ENCODE measurements at places on chromosomes 13 and 19. TPM values are rescaled to one million over a fixed set of nuclear protein-coding genes. Genes with fewer than 3 reads are reported as not detected.
A peak's percentile ranks its signal among the peaks of the same experiment; 100 is the strongest.

Gene PLK5
- total RNA-seq, result not detected

Gene EDNRB
- total RNA-seq, result 17.8 TPM

DNA sequence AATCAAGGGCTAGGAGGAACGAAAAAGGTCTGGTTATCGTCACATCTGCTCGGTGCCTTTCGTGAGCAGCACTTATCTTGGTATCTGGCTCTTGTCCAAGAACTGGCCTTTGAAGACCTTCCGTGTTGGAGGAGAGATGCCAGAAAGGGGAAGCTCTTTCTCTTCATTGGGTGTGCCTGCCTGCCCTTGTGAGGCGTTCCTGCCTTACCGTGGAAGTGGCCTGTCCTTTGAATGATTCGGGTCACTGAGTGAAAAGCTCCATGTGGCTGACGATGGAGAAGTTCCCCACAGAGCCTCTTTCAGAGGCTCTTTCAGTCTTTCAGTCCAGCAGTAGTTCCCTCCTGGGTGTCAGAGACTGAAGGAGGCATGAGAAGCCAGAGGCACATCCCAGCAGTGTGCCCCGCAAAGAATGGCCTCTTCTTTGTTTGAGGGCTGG lies 121.5 kb upstream of the SLC10A2 start:
- no peak for DNase-seq
- no peak overlapping the region for H3K4me3 ChIP-seq
- H3K27me3 ChIP-seq, result no peaks in the 10 kb centered on the region
- H3K27ac ChIP-seq, result no peak overlapping the region
- H3K4me1 ChIP-seq, result no peaks in the 10 kb centered on the region

Gene KIR2DL4
- total RNA-seq, result not detected

Gene FAM216B
- total RNA-seq, result not detected

Gene NANOS3
- not detected for total RNA-seq

DNA sequence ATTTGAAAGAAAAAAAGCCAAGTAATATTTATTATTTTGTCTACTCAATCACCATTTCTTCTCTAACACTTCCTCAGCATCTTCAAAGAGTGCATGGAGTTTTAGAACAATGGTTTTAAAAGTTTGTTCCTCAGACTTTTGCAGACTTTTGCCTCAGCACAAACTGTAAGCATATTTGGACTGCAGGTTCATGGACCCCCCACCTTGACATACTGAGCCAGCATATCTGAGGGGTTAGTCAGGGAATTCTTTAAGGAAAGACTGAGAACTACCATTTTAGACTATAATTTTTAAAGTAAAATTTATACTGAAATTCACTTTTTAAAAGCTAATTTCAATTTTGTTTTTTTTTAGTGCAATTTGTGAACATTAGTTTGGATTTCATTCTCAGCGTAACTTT lies 1676.8 kb upstream of the PCDH20 start:
- no peak overlapping the region for H3K27ac ChIP-seq
- H3K27me3 ChIP-seq, result no peaks in the 10 kb centered on the region
- no peaks in the 10 kb centered on the region for H3K4me1 ChIP-seq
- DNase-seq, result no peak
- H3K36me3 ChIP-seq, result no peaks in the 10 kb centered on the region
- no peak overlapping the region for H3K4me3 ChIP-seq

- H3K27me3 ChIP-seq, result no peaks in the 10 kb centered on the region
- H3K27ac ChIP-seq, result no peak overlapping the region
- H3K4me1 ChIP-seq, result no peaks in the 10 kb centered on the region
- H3K36me3 ChIP-seq, result no peaks in the 10 kb centered on the region
Observed at GRCh38 chr13:111937777-111938311, 129.1 kb upstream of the SOX1 start.

DNA sequence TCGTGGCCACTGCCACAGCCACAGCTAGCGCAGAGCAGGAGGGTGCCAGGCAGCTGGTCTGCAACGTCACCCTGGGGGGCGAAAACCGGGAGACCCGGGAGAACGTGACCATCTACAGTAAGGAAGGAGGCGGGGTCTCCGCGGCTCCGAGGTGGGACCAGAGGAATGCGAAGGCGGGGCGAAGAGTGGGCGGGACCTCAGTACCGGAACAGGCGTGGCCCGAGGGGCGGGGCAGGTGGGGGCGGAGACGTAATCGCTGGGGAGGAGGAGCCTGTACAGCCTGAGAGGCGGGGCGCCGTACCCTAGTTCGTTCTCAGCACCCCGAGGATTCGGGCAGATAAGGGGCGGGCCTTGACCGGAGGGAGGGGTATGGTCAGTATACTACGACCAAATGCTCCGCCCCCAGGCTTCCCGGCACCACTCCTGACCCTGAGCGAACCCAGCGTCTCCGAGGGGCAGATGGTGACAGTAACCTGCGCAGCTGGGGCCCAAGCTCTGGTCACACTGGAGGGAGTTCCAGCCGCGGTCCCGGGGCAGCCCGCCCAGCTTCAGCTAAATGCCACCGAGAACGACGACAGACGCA lies 2.5 kb downstream of the ICAM5 start:
- H3K36me3 ChIP-seq, result no peaks in the 10 kb centered on the region
- H3K27ac ChIP-seq, result no peak overlapping the region
- H3K4me3 ChIP-seq, result no peak overlapping the region
- H3K27me3 ChIP-seq, result no peaks in the 10 kb centered on the region

Gene TDRD3
- 44.3 TPM for total RNA-seq

- H3K36me3 ChIP-seq, result peaks cover 7% of the 10 kb centered on the region
- no peak for DNase-seq
- H3K4me3 ChIP-seq, result no peak overlapping the region
- H3K4me1 ChIP-seq, result no peaks in the 10 kb centered on the region
Observed at GRCh38 chr13:45393941-45394570, 24.1 kb downstream of the SLC25A30 start.

DNA sequence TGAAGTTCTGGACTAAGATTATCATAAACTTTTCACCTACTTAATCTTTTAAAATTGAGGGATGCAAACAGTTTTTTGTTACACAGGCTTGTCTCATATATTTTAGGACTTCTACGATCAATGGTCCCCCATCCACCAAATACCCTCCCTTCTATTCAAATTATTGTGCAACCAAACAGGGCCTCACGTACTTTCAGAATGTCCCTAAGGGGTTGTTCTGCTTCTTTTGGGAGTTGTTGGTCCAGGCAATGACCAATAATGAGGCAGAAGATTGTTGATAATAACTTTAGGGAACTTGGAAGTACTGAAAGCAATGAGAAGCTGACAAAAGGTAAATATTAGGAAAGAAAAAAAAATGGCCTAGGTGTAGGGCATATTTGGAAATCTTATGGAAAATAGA lies 2.9 kb downstream of the DNAJC15 start:
- H3K4me1 ChIP-seq, result no peaks in the 10 kb centered on the region
- no peak overlapping the region for H3K4me3 ChIP-seq
- no peaks in the 10 kb centered on the region for H3K36me3 ChIP-seq

Gene MATK
- 1.9 TPM for total RNA-seq

DNA sequence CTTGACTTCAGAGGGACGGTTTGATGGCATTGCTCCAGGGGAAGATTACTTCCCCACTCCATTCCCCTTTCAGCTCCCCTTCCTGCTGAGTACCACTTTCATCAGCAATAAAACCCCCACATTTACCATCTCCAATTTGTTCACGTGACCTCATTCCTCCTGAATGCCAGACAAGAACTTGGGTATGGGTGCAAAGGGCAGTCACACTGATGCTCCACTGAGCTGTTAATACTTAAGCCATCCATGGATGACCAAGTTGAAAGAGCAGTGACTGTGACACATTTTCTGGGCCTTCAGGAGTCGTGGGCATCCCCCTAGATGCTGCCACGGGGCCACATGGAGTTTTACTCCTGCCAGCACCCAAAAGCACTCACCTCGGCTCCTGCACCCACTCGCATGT lies 93.1 kb downstream of the STOML3 start:
- no peak for DNase-seq
- no peaks in the 10 kb centered on the region for H3K27me3 ChIP-seq
- no peak overlapping the region for H3K4me3 ChIP-seq
- no peaks in the 10 kb centered on the region for H3K4me1 ChIP-seq

DNA sequence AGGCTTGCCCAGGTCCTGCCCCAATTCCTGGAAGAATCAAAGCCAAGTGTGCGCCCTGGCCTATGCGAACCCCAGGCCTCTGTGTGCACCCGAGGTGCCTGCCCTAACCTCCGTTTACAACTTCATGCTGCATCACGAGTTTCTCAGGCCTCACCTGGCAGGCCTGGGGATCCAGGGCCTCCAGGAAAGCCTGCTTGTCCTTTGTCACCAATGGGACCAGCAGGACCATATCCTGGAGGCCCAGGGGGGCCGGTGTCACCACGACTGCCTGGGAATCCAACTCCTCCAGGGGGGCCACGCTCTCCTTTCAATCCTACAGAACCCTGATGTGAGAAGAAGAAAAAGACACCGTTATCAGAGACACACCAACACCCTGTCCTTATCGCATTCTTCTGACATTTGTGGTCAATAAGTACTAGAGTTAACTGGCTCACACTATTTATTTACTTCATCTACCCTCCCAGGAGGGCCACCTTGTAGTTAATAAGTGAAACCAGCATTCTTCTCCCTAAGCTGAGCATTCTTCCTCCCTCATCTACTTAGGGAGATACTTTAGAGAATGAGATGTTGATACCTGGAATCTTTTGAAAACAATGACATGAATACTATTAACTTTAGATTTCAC lies 120.6 kb downstream of the COL4A1 start:
- no peak overlapping the region for H3K4me3 ChIP-seq
- H3K36me3 ChIP-seq, result peaks cover 27% of the 10 kb centered on the region
- DNase-seq, result no peak
- H3K27me3 ChIP-seq, result no peaks in the 10 kb centered on the region
- H3K27ac ChIP-seq, result no peak overlapping the region

- H3K4me1 ChIP-seq, result no peaks in the 10 kb centered on the region
- H3K36me3 ChIP-seq, result no peaks in the 10 kb centered on the region
- DNase-seq, result no peak
- H3K4me3 ChIP-seq, result no peak overlapping the region
Observed at GRCh38 chr13:28037399-28037798, 48.9 kb upstream of the URAD start.

- DNase-seq, result no peak
- H3K4me3 ChIP-seq, result no peak overlapping the region
- H3K27me3 ChIP-seq, result no peaks in the 10 kb centered on the region
- no peaks in the 10 kb centered on the region for H3K36me3 ChIP-seq
- peaks cover 1% of the 10 kb centered on the region for H3K4me1 ChIP-seq
Observed at GRCh38 chr19:929891-930258, 4.0 kb downstream of the ARID3A start.

Gene MAMSTR
- 3.7 TPM for total RNA-seq

Gene SMAD9
- 48.9 TPM for total RNA-seq

- DNase-seq, result no peak
- no peak overlapping the region for H3K27ac ChIP-seq
- H3K4me1 ChIP-seq, result no peaks in the 10 kb centered on the region
- H3K27me3 ChIP-seq, result no peaks in the 10 kb centered on the region
- H3K4me3 ChIP-seq, result no peak overlapping the region
Observed at GRCh38 chr19:44796701-44797115, 12.2 kb upstream of the BCAM start.

- H3K27me3 ChIP-seq, result no peaks in the 10 kb centered on the region
- H3K4me3 ChIP-seq, result no peak overlapping the region
- DNase-seq, result no peak
- no peak overlapping the region for H3K27ac ChIP-seq
- H3K36me3 ChIP-seq, result no peaks in the 10 kb centered on the region
Observed at GRCh38 chr13:65112531-65112941, 2117.6 kb downstream of the PCDH9 start.

DNA sequence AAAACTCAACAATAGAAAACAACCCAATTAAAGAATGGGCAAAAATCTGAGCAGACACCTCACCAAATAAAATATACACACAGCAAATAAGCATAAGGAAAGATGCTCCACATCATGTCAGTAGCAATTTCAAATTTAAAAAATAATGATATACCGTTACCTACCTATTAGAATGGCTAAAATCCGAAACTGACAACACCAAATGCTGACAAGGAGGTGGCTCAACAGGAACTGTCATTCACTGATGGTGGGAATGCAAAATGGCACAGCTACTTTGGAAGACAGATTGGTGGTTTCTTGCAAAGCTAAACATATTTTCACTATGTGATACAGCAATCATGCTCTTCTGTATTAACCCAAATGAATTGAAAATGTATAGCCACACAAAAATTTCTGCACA lies 9.1 kb downstream of the CYP2A13 start:
- H3K27me3 ChIP-seq, result no peaks in the 10 kb centered on the region
- no peak overlapping the region for H3K4me3 ChIP-seq
- no peak overlapping the region for H3K27ac ChIP-seq
- DNase-seq, result no peak
- no peaks in the 10 kb centered on the region for H3K36me3 ChIP-seq

Gene RETN
- total RNA-seq, result not detected

Gene MISP
- total RNA-seq, result not detected

DNA sequence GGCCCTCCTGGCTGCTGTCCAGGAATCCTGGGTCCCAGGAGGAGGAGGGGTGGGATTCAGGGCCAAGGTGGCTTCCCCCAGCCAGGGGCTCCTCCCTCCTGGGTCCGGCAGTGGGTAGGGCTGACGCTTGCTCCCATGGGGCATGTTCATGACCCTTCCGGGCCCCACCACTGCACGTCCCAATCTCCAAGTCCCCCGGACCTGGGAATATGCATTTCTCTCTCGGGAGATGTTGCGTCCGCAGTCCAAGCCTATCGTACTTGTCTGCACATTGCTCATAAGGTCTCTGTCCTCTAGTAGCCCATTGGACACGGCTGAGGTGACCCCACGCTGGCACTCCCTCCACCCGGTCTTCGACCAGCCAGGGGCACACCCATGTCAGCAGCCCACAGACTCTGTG lies 192.3 kb downstream of the TEX29 start:
- no peaks in the 10 kb centered on the region for H3K4me1 ChIP-seq
- H3K27ac ChIP-seq, result no peak overlapping the region
- H3K4me3 ChIP-seq, result no peak overlapping the region
- no peak for DNase-seq
- H3K27me3 ChIP-seq, result no peaks in the 10 kb centered on the region

DNA sequence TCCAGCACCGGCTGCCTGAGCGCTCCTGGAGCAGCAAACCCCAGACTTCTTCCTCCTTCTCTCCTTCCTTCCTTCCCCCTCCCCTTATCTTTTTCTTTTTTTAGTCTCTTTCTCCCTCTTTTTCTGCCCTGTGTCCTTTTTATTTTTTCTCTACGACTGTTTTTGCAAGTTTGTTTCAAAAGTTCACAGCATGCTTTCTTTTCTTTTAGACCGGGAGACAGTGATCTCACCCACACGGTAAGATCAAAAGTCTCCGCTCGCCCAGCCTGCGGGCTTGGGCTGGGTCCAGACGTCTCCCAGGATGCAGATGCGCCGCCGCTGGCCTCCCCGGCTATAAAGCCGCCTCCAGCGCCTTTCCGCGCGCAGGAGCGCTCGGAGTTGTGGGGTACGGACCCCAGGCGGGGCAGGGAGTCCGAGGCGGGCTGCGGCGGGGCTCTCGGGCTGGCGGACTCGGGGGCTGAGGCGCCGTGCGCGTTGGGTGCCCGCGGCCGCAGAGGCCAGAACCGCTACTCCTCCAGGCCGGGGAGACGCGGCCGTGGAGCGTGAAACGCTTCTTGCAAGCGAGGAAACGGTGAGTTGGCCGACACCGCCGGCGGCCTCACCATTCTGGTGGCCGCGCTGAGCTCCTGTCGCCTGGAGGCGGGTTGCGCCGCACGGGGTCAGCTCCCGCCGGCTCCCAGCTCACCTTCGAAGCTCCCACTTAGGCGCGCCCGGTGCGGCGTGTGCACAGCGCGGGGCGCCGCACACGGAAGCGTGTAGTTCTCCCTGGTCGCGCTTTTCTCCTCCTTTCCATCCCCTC lies 2.0 kb upstream of the TSHZ3 start:
- peak overlapping the region; percentile 98 for H3K4me3 ChIP-seq
- H3K27ac ChIP-seq, result no peak overlapping the region
- DNase-seq, result no peak
- no peaks in the 10 kb centered on the region for H3K27me3 ChIP-seq

Gene TPGS1
- 20.2 TPM for total RNA-seq

- no peaks in the 10 kb centered on the region for H3K4me1 ChIP-seq
- peak; percentile 73 for DNase-seq
- H3K36me3 ChIP-seq, result no peaks in the 10 kb centered on the region
- no peak overlapping the region for H3K27ac ChIP-seq
Observed at GRCh38 chr19:34041925-34042521, 130.3 kb upstream of the LSM14A start.
